ENCODE measurements at places on chromosomes 1 and 21.

- no peak for DNase-seq
These were observed 47.9 kb upstream of the NBL1 start for GRCh38 chr1:19596065-19596713.

DNA sequence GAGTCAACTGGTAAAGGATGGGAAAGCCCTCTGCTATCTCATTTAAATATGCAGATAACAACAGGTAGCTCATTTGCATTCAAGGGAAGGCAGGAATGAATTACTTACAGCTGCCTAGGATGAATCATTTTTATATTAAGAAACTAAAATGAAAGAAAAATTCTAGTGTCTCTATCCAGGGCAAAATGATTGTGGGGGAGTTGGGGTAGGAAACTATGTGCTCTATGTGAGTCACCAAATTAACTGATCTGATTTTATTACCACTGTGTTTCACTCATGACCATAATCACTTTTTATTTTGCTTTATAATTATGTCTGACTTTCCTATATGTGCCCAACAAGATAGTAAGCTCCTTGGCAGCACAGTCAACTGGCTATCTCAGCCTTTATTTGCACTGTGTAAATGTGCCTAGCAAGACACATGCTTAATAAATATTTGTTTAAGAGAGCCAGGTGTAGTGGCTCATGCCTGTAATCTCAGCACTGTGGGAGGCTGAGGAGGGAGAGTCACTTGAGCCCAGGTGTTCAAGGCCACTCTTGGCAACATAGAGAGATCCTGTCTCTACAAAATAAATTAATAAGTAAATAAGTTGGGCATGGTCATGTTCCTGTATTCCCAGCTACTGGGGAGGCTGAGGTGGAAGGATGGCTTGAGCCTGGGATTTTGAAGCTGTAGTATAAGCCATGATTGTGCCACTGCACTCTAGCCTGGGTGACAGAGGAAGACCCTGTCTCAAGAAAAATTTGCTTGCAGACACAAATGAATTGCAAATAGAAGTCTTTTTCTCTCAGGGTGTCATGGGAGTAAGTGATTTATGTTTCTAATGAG, 84.1 kb downstream of the SPAG17 start:
- no peak for DNase-seq

- DNase-seq: no peak
These were observed 19.2 kb upstream of the MTARC1 start for GRCh38 chr1:220767312-220768125.

- DNase-seq: no peak
These were observed 101.3 kb upstream of the C1orf21 start for GRCh38 chr1:184285401-184286087.

GRCh38 chr1:185487936-185488335, 170.9 kb upstream of the IVNS1ABP start:
- no peak for DNase-seq

DNA sequence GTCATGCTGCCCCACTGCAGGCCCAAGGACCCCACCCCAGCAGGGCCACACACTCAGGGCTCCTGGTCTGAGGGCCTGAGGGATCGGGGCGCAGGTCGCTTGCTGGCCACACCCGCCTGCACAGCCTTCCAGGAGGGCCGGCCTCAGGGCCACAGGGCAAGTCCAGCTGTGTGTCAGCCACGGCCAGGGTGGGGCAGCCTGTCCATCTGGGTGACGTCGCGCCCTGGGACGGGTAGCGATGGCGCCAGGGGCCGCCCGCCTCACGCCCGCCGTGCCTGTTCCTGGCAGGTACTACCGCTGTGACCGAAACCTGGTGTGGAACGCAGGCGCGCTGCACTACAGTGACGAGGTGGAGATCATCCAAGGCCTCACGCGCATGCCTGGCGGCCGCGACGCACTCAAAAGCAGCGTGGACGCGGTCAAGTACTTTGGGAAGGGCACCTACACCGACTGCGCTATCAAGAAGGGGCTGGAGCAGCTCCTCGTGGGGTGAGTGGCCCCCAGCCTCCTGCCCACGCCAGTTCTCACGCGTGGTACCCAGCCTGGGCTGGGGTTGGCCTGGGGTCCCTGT, 2.5 kb downstream of the COL6A1 start:
- DNase-seq: no peak

DNA sequence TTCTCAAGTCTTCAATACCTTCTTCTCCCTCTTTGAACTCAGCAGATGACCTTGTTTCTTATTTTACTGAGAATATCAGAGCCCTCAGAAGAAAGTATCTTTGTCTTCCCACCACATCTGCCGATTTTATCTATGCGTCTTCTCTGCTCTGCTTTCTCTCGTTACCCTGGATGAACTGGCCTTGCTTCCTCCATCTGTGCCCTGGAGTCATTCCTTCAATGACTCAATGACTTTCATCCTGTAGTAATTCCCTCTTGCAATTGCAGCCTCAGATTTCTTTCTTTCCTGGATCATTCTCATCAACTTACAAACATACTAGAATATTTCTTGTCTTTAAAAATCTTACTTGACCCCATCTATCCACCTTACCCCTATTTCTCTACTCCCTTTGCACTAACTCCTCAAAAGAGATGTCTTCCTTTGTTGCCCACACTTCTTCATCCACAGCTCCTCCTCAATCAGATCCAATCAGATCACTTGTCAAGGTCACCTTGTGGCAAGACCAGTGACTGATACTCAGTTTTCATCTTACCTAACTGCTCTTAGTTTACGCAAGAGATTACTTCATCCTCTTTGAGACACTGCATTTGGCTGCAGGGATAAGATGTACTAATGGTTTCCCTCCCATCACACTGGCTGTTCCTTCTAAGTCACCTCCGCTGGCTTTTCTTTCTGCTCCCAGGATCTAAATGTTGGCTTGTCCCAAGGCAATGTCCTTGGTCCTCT, 8.2 kb upstream of the TGFBR3 start:
- DNase-seq: no peak

DNA sequence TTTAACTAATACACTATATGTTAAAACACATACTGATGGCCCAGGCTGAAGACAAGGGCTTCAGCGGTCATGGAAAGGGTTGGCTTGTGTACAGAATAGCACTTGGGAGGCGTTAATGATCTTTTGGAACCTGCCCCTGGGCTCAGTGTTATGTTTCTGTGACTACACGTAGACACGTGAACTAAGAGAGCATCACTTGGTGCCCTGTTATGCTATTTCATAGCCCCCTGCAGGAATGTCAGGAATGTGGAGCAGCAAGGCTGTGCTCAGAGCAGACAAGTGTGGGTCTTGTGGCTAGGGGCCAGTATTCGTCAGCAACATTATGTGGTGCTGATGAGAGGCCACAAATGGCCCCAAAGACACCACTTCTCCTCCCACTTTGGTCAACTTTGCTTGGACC, 132.4 kb downstream of the MAP3K21 start:
- DNase-seq: no peak

- no peak for DNase-seq
These were observed 133.6 kb upstream of the HMCN1 start for GRCh38 chr1:185600641-185601040.

GRCh38 chr1:154155251-154155650, 378 bp upstream of the NUP210L start:
- no peak for DNase-seq

DNA sequence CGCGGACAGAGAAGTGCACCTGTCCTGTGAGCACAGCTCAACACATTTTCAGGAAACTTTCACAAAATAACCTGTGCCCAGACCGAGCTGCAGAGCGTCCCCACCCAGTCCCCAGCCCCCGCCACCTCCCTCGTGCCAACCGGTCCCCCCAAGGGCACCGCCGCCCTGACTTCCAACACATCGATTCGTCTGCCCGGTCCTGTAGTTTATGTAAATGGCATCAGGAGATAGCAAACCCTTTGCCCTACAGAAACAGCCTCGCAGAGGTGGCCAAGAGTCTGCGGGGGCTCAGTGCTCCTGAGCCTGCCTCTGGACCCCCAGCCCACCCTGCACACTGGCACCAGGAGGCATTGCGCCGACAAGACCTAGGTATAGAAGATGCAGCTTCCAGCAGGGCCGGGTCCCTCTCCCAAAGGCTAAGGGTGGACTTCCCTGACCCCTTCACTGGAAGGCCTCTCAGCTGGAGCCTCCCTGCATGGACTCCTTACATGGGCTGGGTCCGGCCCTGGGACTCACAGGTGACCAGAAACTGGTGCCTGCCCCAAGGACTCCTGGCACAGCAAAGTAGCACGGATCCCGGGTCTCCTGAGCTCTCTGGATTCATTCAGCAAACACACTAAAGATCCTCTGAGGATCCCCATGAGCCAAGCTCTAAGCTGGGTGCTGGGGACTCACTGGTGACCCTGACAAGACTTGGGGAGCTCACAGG, 6.6 kb upstream of the PLEKHG5 start:
- no peak for DNase-seq

GRCh38 chr21:18369115-18369514, 34.5 kb downstream of the TMPRSS15 start:
- DNase-seq: peak; percentile 24

GRCh38 chr1:4060850-4061249, 160.8 kb upstream of the C1orf174 start:
- DNase-seq: no peak

GRCh38 chr1:203557390-203557789, 63.4 kb downstream of the OPTC start:
- DNase-seq: no peak
